ENCODE measurements at places on chromosomes 13 and 19.

- DNase-seq = no peak
These were observed 158.1 kb downstream of the KATNAL1 start for GRCh38 chr13:30149248-30149647.

DNA sequence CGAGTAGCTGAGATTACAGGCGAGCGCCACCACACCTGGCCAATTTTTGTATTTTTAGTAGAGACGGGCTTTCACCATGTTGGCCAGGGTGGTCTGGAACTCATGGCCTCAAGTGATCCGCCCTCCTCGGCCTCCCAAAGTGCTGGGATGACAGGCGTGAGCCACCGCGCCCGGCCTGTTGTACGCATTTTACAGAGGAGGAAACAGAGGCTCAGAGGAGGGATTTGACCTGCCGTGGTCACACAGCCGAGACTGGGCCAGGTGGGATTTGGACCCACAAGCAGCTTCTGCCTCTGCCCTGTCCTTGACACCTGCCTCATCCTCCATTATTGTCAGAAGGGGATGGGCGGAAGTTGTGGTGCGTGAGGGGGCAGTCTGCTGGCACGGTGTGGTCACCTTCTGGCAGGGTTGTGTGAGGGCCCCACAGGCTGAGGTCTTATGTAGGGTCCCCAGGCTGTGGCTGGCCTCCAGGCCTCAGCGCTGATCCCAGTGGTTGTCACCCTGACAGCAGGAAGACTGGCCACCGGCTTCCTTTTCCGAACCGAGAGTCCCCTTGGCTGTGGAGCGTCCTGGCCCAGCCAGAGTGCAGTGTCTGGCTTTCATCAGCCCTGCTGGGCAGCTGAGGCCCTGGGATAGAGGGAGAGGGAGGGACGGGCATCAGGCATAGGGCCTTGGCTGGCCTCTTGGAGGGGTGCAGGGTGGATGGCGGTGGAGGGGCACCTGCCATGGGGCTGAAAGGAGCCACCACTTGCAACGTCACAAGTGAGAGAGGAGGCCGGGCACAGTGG is 20.3 kb downstream of the NFIC start:
- no peak for DNase-seq

- no peak for DNase-seq
These were observed 73.7 kb upstream of the IPO5 start for GRCh38 chr13:97879646-97880310.

DNA sequence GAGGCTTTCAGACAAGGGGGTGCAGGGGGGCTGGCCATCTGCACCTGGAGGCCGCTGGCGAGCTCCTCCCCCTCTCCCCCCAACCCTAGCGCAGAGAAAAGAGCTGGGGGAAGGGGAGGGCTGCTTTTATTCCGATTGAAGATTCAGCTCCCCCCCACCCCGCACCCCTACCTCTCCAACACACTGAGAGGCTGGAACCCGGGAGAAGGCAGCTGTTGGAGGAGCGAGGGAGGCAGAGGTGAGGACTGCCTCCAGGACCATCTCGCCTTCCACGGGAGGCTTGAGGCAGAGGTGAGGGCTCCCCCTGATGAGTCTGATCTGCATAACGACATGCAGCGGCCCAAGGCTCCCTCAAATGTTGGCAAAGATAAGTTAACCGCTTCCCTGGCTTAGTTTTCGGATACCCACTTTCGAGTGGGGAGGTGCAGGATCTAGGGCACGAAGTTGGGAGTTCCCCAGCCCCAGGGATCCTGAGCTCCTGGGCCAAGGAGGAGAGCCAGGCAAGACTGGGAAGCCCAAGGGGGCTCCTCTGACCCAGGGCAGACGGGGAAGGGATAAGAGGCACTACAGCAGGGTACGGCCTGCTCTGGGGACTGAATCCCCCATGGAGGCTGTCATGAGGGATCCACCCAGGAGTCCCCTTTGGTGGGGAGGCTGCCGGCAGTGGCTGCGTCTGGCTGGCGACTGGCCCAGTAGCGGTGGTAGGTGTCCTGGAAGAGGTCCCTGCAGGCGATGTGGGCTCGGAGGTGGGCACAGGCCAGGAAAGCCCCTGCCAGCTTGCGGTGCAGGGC is 1.2 kb upstream of the NUMBL start:
- no peak for DNase-seq

DNA sequence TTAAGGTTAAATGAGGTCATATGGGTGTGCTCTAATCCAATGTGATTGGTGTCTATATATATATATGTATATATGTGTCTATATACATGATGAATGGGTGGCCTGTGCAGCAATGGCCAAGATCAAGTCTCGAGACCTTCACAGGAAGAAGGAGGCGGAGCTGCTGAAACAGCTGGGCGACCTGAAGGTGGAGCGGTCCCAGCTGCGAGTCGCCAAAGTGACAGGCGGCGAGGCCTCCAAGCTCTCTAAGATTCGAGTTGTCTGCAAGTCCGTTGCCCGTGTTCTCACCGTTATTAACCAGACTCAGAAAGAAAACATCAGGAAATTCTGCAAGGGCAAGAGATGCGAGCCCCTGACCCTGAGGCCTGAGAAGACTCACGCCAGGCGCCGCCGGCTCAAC is 109.8 kb downstream of the EFNB2 start:
- DNase-seq = no peak

GRCh38 chr19:4744451-4745174 is 21.0 kb upstream of the DPP9 start:
- DNase-seq = no peak

DNA sequence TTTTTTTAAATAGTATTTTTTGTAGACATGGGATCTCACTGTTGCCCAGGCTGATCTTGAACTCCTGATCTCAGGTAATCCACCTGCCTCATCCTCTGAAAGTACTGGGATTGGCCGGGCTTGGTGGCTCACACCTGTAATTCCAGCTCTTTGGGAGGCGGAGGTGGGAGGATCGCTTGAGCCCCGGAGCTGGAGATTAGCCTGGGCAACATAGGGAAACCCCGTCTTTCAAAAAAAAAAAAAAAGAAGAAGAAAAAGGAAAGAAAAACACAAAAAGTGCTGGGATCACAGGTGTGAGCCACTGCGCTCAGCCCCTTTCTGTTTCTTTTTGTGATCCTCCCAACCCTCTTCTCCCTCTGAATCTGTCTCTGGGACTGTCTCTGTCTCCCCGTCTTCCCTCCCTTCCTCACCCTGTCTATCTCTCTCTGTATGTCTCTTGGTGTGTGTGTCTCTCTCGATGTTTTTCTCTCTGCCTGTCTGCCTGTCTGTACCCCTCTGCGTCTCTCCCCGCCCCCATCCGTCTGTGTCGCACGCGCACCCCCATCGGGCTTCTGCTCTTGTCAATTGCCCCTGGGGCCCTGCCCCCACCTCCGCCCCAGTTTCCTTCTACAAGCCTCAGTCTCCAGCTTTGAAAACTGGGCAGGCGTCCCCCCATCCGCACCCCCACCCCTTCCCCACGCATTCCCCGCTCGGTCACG is 540 bp upstream of the ZFP36 start:
- DNase-seq = peak; percentile 84

GRCh38 chr19:10513223-10513622 is 4.0 kb downstream of the S1PR5 start:
- DNase-seq = no peak

GRCh38 chr19:18251587-18252369 is 22.5 kb downstream of the IQCN start:
- peak; percentile 84 for DNase-seq

DNA sequence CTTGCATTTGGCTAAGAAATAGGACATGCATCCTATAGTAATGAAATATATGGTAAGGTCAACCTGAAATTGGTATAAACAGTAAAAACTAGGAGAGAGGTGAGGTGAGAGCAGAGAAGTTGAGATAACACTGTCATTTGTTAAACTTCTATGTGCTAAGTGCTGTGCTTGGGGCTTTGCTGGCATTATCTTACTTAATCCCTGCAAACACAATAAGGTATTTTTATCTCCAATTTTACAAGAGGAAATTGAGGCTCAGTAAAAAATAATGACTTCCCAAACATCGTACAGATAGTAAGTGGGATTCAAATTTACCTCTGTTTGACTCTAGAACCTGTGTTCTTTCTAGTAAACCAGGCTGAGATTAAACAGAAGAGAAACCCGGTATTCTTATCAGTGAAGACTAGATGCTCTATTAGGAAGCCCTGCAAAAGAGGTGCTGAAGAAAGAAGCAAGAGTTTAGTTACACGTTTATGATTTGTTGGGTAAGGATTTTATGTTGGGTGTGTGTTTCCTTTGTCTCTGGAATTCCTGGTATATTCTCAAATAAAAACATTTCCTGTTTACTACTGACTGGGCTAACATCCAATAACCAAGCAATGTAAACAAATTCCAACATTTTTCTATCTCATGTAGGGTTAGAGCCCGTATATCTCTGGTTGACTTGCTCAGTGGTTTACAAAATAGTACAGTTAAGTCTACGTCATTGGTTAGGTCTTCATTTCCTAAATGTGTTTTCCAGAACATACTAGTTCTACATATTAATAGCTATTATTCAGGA is 137.3 kb upstream of the FNDC3A start:
- no peak for DNase-seq

DNA sequence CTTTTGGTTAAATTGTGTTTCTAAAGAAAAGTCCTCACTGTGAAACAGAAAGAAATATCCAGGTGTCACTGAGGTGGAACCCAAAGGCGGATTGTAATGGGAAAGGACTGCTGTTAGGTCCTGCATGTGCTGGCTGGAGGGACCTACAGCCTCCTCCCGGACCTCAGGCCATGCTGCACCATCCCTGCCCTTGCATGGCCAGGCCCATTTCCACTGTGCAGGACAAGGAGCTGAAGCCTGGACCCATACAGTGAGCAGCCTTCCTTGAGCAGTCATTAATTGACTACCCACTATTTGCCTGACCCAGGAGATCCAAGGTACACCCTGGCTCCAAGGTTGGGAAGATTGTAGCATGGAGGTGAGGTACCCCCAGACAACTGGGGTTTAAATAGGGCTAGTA is 17.6 kb downstream of the VSTM2B start:
- no peak for DNase-seq

DNA sequence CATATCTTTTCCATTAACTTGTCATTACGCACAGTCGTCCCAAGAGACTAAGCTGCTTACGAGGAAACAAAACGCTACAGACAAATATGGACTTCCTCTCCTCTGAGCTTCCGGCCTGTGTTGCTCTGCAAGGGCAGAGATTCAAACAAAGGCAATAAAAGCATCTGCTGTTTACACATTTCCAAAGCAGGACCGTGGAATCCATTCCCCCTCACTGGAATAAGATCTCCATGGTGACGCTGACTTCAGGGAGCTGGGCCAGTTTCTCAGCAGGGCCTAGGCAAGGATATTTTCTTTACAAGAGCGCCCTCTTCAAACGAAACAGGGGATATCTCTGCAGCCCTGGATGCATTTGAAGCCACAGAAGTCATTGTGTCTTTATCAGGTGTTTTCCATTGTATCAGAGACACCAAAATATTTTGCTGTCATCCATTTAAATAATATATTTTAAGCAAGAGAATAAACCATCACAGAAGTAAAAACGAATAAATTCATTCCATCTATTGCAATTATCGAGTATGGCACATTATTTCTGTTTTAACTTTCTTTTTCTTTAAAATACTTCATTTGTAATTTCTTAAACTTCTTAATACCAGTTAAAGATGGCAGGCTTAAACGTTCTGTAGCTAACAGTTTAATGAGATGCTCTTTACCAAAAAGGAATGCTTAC is 177.5 kb downstream of the DCLK1 start:
- DNase-seq = no peak

- DNase-seq = no peak
These were observed 248.3 kb upstream of the SLITRK1 start for GRCh38 chr13:84130495-84131114.

GRCh38 chr19:48342841-48343540 is 17.6 kb downstream of the EMP3 start:
- DNase-seq = no peak

DNA sequence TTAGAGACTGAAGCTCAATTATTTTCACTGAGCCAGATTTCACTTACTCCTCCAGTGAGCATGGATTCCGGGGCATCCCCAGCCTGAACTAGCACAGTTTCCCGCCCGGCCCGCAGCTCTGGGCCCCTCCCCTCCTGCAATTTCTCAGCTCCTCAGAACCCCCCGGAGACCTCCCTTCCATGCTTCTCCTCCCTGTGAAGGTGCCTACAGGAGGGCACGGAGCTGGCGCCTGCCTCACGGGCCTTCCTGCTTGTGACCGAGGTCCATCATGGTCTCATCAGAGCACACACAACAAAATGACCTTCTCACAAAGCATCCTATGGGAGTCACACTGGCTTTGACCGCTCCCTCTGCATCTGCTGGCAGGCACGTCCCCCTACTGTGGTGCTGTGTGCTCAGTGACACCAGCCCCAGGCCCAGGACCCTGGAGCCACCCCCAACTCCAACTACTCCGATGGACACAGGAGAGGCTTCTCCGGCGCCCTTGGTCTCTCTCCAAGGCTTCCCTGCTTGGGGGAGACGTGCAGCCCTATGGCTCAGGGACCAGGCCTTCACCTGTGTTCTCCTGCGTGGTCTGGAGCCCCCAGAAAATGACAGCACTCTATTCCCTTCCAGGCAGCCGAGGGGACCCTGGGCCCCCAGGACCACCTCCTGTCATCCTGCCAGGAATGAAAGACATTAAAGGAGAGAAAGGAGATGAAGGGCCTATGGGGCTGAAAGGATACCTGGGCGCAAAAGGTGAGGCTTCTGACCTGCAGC is 77.1 kb downstream of the RAB20 start:
- no peak for DNase-seq

GRCh38 chr19:47066376-47067214 is 18.2 kb upstream of the TMEM160 start:
- DNase-seq = no peak

- DNase-seq = no peak
These were observed 1080.6 kb downstream of the PCDH17 start for GRCh38 chr13:58712191-58712590.

GRCh38 chr13:93736081-93736480 is 509.5 kb downstream of the GPC6 start:
- no peak for DNase-seq

DNA sequence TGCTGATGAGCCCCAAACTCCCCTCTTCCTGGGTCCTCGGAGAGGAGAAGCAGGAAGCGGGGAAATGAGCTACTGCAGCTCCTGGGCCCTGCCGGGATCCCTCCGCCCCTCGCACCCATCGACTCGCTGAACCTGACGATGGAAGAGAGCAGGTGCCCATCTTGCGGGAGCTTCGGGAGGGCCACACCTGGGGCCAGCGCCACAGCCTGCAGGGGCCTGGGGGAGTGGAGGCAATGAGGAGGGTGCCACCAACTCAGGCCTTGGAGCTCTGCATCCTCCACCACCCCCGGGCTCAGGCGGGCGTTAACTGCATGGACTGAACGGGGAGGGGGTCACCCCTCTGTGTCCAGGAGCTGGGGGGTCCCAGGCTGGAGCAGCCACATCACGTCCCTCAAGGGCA is 8.3 kb downstream of the TCF3 start:
- no peak for DNase-seq

All from effector memory CD8-positive, alpha-beta T cell (primary cell).